ENCODE measurements at places on chromosomes 2 and 18.

DNA sequence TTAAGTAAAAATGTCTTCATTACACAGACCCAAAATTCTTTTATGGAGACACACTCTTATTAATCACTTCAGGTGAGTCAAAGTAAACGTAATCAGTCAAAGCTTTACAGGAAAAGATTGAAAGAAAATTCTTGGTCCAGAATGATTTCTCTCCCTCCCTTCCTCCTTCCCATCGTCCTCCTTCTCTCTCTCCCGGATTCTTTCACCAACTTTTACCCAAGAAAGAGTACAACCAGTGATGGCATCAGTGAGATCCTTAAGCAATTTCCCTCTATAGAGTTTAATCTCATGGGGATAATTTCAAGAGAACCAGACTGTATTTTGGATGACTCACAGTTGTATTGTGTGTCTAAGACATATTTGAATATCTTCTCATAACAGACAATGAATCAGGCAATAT is 258.1 kb downstream of the ALK start:
- no peak for DNase-seq

DNA sequence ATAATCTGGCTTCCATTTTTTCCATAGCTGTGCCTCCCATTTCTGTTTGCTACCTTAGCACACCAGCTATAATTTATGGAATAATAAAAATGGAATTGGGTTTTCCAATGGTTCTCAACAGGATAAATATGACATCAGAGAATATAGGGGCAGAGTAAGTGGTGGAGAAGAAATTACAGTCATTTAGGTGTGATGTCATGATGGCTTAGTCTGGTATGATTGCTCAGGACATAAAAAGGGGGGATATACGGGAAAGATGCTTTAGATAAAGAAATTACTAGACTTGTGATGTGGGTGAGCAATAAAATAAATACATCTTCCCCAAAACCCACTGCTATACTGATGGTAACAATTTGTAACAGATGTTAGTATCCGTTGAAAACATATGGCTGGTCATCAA is 21.6 kb upstream of the KIF5C start:
- no peak for DNase-seq

DNA sequence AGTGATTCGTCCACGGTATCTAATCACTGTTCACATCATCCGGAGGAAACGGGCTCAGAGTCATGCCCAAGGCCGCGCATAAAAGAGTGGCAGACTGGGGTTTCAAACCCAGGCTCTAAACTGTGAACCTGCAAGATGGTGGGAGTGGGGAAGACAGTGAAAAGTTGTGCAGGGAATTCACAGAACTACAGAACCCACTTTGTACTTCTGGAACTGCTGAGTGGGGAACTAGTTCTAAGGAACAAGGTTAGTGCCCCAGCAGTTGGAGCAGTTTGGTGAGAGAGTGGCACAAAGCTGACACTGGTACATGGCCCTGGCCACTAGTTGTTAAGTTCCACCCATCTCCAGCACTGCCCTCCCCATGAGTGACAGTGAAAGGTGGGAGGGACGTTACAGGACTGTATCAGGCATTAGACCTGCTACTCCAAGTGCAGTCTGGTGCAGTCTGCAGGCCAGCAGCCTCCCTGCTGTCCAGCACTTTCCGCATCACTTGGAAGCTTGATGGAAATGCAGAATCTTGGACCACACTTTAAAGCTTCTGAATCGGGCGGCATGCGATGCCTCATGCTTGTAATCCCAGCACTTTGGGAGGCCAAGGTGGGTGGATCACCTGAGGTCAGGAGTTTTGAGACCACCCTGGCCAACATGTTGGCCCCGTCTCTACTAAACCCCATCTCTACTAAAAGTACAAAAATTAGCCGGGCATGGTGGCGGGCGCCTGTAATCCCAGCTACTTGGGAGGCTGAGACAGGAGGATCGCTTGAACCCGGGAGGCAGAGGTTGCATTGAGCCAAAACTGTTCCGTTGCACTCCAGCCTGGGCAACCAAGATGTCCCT is 47.3 kb downstream of the C2orf42 start:
- peak; percentile 63 for DNase-seq

GRCh38 chr18:9746958-9747357 is 38.9 kb downstream of the RAB31 start:
- no peak for DNase-seq

DNA sequence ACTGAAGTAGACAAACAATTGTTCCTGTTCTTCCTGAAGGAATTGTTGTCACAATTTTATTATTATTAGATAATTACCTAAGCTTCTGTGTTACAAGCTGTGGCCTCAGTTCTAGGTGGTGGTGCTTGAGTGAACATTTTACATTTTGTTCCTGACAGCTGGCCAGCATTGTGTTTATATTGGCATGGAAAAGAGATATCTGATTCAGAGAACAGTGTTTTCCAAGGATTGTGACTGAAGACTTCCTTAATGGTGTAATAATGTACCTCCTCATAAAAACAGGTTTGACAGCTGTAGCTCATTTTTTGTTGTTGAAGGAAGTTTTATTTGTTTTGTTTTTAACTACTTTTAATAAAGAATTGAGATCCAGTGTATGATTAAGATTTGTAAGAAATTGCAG is 95.2 kb downstream of the EPB41L5 start:
- peak; percentile 34 for DNase-seq

- no peak for DNase-seq
Measured at GRCh38 chr2:29238497-29238896, 123.3 kb downstream of the CLIP4 start.

GRCh38 chr2:9003616-9004337 is at the start of gene MBOAT2:
Gene MBOAT2, minus strand, starts transcription at chr2:9003684. Its CDS starts 70 bp downstream, at chr2:9003614.
- DNase-seq: peak; percentile 87

DNA sequence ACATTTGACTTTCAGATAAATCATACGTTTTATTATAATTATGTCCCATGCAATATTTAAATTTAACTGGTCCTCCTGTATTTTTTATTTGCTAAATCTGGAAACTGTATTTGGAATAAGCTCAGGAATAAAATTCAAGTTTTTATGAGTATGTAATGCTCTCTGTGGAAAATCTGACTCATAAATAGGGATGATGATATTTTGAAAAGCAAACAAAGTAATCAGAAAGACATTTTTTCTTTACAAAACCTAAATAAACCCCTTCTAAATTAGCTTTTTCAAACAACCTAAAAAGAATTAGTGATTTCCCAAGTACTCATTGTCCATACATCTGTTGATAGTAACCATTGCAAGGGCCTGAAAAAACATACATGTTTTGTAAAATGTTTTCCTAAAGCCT is 41.1 kb downstream of the ASB1 start:
- no peak for DNase-seq

GRCh38 chr2:57943315-57943714 is 103.3 kb upstream of the VRK2 start:
- DNase-seq: no peak

DNA sequence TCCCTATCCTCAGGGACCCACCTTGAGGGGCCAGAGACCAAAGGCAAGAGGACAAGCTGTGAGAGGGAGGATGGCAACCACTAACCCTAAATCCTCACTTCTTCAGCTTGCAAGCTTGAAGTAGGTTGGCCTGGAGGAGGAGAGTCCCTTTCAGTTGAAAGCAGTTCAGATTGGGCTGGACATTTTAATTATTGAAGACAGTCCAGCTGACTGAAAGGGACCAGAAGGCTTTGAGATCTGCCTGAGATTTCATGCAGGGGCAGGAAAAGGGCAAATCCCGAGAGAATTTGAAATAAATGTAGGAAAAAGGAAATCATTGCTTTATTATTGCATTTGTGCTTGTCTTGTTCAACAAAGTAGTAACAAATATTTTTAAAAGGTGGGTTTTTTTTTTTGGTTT is 118.9 kb upstream of the STON1 start:
- DNase-seq: no peak

- DNase-seq: no peak
Measured at GRCh38 chr2:195632856-195633572, 24.0 kb upstream of the SLC39A10 start.

- DNase-seq: no peak
Measured at GRCh38 chr2:48471048-48471474, 58.9 kb upstream of the STON1 start.

GRCh38 chr2:185417111-185417510 is 321.5 kb upstream of the FSIP2 start:
- no peak for DNase-seq

DNA sequence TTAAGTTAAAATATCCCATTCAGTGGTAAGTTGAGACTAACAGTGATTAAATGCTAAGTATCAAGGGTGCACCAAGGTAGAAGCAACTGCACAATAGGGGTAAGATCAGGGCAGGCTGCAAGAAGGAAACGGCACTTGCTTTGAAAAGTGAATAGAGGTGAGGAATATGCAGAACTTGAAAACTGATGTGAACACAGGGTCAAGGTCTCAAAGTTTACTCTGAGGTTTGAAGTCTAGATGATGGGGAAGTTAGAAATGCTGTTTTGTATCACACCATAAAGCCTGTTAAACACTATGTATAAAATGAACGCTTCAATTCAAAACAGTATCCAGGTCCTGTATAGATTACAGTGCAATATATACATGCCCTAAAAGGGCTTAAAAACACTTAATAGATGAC is 50.8 kb downstream of the GRB14 start:
- no peak for DNase-seq

GRCh38 chr2:118089139-118089800 is 999 bp downstream of the INSIG2 start:
- DNase-seq: peak; percentile 31

- no peak for DNase-seq
Measured at GRCh38 chr2:120984046-120984445, 248.4 kb downstream of the GLI2 start.

GRCh38 chr2:15667809-15668556 is 76.3 kb downstream of the DDX1 start:
- no peak for DNase-seq

- DNase-seq: no peak
Measured at GRCh38 chr2:162821176-162821575, 17.4 kb downstream of the KCNH7 start.

- no peak for DNase-seq
Measured at GRCh38 chr2:40955042-40955441, 503.2 kb upstream of the SLC8A1 start.

DNA sequence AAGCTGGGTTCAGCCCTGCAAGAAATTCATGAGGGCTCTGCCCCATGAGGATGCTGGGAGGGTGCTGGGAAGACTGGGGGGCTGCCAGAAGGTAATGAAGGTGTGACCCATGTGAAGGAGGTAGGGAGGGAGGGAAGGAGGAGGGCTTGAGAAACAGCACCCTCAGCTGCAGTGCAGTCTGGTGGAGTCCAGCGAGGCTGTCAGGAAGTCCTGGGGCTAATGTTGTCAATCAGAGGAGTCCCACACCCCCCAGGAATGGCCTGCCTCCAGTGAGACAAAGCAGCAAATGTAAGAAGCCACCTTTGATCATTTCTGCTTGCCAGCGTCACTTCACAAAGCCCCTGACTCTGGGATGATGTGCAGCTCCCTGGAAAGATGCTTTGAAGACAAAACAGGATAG is 248.4 kb downstream of the SH3BP4 start:
- no peak for DNase-seq

GRCh38 chr2:202510911-202511310 is 123.9 kb upstream of the FAM117B start:
- no peak for DNase-seq

GRCh38 chr2:235445116-235445515 is 48.7 kb upstream of the AGAP1 start:
- DNase-seq: no peak

DNA sequence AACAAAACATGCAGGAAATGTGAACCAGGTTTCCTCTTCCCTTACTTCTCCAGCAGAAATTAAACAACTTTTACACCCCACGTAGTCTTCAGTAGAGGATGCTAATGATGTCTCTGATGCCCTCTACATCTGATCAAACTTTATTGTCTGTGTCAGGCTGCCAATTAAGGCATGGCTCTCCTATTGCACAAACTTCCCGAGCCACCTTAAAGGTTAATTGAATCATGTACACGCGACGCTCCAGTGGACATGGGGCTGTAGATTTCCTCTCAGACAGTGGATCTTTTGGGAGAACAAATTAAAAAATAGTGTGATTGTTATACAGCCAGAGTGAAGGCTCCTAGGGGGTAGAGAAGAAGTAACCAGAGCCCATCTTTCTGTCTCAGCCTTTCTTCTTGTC is 301.6 kb downstream of the SMAD2 start:
- no peak for DNase-seq

DNA sequence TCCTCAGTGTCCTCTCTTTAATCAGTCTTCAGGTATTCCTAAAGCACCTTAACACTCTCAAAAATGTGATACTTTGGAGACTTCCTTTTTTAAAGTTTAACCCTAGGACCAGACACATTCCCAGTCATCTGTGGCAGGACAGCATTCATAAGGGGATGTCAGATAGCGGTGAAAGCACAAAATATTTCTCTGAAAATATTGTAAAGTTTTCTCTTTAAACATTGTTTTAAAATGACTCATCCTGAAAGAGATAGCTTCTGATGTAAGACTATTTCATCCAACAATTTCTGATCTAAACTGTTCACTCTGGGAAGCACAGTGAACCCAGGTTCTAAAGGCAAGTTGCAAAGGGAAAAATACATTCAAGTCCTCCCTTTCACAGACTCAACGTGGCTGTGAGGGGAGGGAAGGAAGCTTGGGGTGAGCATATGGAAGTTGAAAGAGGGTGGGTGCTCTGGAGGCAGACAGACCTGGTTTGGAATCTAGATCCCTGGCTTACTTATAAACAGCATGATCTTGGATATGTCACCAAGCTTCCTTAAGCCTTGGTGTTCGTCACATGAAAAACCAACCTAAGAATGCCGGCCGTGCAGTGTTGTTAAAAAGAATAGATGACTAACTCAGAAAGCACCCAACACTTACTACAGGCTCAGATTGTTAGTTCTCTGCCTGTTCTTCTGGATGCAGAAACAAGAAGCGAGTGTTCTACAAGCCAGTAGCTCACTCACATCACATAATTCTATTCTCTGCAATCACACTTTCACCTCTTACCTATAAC is 12.1 kb downstream of the GALNT14 start:
- DNase-seq: no peak

- no peak for DNase-seq
Measured at GRCh38 chr18:53862921-53863320, 361.5 kb downstream of the MBD2 start.

DNA sequence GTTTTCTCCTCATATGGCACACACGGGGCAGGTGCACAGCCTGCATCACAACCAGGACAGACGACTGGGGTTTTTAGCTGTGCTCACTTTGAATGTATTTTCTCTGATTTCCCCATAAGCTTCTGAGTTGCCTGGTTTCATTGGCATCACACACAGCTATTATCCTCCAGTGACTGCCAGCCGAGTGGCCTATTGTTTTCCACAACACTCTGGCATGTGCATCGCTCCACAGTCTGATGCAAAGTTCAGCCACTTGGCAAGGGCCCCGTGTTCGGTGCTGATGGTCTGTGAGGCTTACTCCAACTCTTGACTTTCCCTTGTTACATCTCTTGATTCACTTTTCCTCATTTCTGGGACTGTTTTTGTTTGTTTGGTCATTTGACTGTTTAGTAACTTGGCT is 593.1 kb downstream of the CBLN2 start:
- DNase-seq: no peak

- DNase-seq: no peak
Measured at GRCh38 chr2:100073110-100073509, 69.3 kb downstream of the AFF3 start.

GRCh38 chr2:182586426-182586825 is 129.6 kb upstream of the DNAJC10 start:
- no peak for DNase-seq

GRCh38 chr2:188146888-188147287 is 144.8 kb upstream of the GULP1 start:
- no peak for DNase-seq

GRCh38 chr18:22547807-22548561 is 130.3 kb upstream of the CTAGE1 start:
- no peak for DNase-seq
